ENCODE measurements at places on chromosomes 1 and 21. TPM values are rescaled to one million over a fixed set of nuclear protein-coding genes. Genes with fewer than 3 reads are reported as not detected.

The CYP4B1 gene
- not detected for polyA plus RNA-seq

The S100A7 gene
- not detected for polyA plus RNA-seq

The SASS6 gene
- 4.0 TPM for polyA plus RNA-seq

The PAPPA2 gene
- polyA plus RNA-seq: not detected

The NTMT2 gene
- not detected for polyA plus RNA-seq

The GJA5 gene
- not detected for polyA plus RNA-seq

- DNase-seq: no peak
Observed at GRCh38 chr1:106907795-106908194, 148.7 kb upstream of the PRMT6 start.

- DNase-seq: no peak
Observed at GRCh38 chr1:9842073-9842711, 18.4 kb upstream of the CLSTN1 start.

DNA sequence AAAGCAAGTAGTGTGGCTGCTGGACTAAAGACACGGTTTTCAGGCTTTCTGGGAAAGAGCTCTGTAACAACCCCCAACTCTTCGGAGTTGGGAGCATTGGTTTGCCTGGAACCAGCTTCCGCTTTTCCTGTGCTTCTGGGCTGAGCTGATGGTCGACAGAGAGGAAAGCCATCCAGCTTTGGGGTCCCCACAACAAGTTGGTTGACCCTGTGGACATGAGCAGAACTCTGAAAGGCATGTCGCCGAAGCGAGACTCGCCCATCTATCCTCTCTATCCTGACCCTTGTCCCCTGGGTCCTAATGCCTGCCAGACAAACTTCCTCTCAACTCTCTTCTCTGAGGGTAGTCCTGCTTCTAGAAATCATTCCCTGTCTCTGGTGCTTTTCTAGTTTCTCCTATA lies 31.9 kb upstream of the FCGR2A start:
- no peak for DNase-seq

GRCh38 chr1:175449306-175449705 lies 256.7 kb upstream of the KIAA0040 start:
- DNase-seq: no peak

GRCh38 chr1:173914366-173914871 lies 2.7 kb downstream of the SERPINC1 start:
- no peak for DNase-seq

DNA sequence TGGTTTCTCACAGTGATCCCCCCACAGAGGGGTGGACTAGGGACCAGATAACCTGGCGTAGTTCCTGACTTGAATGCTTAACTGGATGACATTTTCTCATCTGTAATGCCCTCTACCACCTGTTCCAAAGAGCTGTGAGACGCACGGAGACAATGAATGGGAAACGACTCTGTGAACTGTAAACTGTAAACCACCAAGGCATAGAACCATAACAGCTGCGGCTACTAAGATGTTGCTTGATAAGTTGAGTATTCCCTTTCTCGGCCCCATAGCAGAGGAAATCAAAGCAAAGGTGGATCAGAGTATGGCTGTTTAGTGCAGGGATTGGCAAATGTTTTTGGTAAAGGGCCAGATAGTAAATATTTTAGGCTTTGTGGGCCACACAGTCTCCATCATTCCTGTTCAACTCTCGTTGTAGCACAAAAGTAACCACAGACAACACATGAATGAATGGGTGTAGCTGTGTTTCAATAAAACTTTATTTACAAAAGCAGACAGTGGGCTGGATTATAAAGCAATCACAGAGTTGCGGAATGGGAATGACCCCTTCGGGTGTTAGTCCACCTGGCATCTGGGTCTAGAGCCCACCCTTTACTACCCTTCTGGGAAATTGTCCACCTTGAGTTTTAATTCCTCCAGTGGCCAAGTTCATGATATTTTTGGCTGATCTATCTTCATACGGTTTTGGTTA lies 315.2 kb downstream of the RPS6KC1 start:
- DNase-seq: no peak

- DNase-seq: no peak
Observed at GRCh38 chr1:94755675-94756074, 64.5 kb upstream of the SLC44A3 start.

GRCh38 chr1:12197483-12197880 lies 30.7 kb downstream of the TNFRSF1B start:
- no peak for DNase-seq

- no peak for DNase-seq
Observed at GRCh38 chr1:57845041-57845440, 421.2 kb upstream of the DAB1 start.

GRCh38 chr1:5686925-5687706 lies 305.1 kb downstream of the NPHP4 start:
- no peak for DNase-seq

All from naive B cell (primary cell).